ENCODE measurements at places on chromosomes 5 and 9.
A peak's percentile ranks its signal among the peaks of the same experiment; 100 is the strongest.

DNA sequence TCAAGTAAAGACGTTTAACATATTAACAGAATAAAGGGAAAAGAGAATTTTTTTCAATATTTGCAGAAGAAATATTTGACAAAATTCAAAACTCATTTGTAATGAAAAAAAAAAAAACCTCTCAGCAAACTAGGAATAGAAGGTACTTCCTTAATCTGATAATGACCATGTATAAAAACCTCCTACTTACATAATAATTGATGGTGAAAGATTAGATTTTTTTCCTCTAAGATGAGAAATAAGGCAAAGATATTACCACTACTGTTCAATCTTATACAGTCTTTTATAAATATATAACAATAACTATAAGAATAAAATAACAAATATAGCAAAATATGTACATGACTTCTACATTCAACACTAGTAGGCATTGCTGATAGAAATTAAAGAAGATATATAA lies 424.6 kb upstream of the KLF4 start:
- no peak for ATAC-seq

DNA sequence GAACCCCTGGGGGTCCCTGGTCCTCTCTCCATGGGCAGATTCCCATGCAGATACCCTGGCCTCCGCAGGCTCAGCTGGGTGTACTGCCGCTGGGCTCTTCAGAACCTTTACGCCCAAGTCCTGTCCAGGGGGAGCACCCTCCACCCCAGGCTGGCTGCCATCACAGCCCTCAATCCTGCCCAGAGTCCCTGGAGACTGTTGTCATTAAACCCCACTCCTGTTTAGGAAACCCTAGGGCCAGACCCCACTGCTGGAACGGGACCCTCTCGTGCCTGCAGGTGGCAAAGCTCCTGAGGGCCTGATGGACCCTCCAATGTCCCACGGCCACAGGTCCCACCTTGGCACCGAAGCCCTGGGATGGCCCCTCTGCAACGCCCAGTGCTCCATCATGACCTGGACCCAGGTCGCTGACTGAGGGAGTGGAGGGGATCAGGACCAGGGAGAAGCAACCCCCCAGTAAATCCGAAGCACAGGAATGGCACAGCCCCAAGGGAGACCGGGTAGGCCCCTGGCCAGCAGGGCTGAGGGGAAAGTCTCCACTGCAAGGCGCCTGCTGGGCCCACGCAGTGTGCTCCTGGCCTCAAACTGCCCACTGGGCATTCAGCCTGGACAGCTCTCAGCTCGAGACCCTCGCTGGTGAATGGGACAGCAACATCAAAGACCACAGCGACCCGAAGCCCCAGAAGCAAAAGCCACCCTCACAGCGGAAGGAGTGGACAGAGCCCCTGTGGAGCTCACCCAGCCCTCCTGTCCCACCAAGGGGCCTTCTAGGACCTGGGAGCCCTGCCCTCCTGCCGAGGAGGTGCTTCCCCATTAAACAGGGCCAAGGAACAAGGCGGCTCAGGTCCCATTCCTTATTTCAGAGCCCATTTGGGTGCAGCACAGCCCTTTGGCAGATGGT lies 8.3 kb downstream of the ZDHHC11B start:
- no peak for ATAC-seq

DNA sequence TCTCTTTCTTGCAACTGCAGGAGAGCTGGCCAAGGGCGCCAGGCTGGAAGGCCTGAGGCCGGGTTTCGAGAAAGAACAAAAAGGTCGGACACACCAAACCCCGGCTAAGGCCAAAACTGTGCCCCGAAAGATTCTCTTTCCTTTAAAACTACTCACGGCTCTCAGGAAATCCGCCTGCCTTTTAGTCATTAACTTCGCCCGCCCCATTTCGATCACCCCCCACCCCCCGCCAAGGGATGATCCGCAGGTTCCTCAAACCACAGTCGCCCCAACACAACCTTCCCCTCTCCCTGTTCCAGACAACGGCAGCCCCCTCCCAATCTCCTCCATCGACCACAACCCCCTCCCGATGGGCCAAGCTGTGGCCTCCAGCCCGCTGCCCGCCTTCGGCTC lies 536 bp downstream of the FEM1C start:
- peak; percentile 39 for ATAC-seq

- ATAC-seq: no peak
Measured at GRCh38 chr9:133712221-133713100, 25.7 kb downstream of the SARDH start.
